ENCODE measurements at places on chromosomes 13 and 19.
A peak's percentile ranks its signal among the peaks of the same experiment; 100 is the strongest.

DNA sequence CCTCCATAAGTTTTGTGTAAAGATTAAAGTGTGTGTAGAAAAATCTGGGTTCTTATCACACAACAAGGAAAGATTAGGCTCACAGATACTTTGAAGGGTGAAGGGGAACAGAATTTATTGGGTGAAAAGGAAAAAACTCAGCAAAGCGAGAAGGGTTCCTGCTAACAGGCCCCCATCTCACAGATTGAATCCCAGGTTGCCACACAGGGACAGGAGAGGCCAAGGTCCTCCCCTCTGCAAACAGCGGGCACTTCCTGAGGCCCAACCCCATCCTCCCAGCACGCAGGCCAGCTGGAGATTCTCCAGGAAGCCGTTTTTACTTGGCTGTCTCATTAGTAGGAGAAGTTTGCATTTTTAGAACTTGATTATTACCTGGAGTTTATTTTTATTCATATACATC lies 15.2 kb upstream of the ERCC5 start:
- no peak for DNase-seq

GRCh38 chr13:71045101-71045500 lies 821.9 kb downstream of the DACH1 start:
- no peak for DNase-seq

- no peak for DNase-seq
Observed at GRCh38 chr13:71939186-71939585, 72.2 kb upstream of the DACH1 start.

GRCh38 chr13:111046590-111047141 lies 68.4 kb upstream of the ARHGEF7 start:
- no peak for DNase-seq

DNA sequence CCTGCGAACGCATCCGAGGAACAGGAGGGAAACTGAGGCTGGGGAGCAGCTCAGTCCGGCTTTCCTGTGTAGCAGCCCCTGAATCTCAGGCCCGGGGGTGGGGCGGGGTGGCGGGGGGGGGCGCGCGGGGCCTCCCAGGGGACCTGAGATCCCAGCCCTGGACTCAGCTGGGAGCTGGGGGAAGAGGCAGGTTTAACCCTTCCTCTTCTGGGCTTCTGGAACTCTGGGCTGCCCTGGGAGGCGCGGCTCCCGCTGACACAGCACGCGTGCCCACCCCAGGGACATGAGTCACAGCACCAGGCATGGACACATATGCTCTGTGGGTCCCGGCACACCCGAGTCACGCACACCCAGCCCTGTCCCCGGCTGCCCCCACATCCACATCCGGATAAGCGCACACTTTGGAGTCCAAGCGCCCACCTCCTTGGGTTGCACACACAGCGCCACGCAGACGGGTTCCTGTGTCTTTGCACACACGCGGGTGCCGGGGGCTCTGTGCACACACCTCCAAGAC lies 3.5 kb upstream of the CIRBP start:
- DNase-seq = no peak

DNA sequence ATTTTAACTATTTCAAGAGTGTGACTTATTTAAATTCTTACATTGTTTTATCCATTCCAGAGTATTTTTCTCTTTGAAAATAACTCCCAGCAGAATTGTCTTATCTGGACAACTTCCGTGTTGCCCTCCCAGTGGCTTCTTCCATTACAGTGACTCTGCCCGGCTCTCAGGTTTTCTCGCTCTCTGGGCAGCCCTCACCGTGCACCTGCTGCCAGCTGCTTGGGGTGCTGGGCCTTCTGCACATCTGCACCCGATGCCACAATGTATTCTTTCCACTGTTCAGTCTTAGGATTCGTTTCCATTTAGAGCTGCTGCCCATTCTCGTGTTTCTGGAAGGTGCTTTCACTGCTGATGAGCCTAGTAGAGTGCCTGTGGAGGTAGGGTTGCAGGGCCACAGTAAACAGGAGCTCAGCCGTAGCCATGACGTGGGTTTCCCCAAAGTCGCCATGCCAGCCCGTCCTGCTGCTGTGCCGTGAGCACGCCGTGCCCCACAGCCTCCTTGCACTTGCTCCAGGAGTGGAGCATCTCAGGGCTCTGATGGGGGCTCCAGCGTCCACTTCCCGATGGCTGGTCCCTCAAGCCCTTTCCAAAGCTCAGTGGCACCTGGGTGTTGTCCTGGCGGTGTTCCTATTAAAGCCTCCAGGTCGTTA lies 46.1 kb upstream of the DCUN1D2 start:
- DNase-seq = no peak

DNA sequence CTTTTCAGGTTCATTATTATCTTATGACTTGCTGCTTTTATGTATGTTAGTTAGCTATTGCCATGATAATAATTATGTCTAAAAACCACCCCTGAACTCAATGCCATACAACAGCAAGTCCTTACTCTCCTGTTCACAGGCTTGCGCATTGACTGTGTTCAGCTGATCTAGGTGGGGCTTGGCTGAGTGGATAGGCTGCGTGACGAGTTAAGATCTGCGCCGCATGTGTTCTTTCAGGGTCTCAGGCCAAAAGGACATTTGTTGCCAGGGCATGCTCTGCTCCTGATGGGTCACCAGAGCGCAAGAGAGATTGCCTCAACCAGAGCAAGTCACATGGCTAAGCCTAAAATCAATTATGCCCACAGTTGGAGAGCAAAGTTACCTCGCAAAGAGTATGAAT lies 859 bp downstream of the ZNF568 start:
- DNase-seq = no peak

- DNase-seq = peak; percentile 60
Observed at GRCh38 chr19:40464059-40465024, 1.2 kb downstream of the BLVRB start.

GRCh38 chr13:46053162-46054012 lies 841 bp upstream of the ZC3H13 start:
- no peak for DNase-seq

DNA sequence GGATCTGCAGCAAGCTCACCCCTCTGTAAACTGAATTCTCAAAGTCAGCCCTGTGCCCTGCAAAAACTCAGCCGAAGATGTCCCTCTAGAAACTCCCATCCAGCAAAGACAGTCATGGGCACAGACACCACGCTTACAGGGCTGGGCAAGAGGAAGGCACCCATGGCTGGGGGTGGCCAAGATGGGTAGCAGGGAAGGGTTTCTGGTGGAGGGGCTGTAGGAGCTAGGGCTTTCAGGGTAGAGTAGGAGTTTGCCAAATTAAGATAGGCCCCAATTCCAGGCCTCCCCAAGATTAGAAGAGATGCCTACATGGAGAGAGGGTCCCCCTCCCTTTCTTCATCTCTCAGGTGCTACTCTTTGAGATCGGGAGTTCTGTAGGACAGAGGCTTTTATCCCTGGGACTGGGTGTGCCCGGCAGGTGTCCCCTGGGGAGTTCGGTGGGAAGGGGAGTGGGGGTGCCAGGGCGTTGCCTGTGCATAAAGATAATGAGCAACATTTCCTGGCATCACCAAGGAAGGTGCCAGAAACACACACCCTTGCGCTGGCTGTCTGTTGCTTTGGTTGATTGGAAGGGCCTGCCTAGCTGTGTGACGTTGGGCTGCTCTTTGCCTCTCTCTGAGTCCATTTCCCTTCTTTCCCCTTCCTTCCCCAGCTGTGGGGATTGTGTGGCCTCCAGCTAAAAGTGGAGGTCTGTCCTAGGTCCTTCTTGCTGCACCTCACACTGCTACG lies 9.4 kb downstream of the NRTN start:
- no peak for DNase-seq

DNA sequence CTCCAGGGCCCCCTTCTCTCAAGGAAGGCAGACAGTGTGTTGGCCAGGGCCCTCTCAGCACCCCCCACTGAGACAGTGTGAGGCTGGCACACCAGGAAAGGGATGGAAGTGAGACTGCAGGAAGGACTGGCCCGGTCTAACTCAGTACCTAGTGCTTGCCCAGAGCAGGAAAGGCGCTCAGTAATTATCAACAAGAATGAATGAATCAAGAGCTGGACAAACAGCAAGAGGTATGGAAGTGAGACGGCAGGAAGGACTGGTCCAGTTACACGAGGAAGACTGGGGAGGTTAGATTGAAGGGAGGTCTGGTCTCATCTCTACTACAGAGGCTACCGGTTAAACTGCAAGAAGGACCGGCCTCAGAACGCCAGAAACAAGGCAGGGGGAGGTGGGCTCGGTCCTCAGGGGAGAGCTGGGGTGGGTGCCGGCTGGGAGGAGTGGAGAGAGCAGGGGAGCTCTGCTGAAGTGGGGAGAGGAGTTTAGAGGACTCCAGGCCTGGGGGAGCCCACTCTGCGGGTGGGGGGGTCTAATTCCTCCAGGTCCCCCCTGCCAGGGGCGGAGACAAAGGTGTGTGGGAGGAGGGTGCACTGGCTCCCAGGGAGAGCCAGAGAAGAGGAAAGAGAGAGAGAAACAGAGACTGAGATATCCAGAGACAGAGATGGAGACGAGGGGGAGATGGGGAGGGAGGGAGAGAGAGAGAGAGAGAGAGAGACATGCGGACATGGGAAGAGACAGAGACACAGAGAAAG lies 1.1 kb downstream of the SLC8A2 start:
- no peak for DNase-seq

DNA sequence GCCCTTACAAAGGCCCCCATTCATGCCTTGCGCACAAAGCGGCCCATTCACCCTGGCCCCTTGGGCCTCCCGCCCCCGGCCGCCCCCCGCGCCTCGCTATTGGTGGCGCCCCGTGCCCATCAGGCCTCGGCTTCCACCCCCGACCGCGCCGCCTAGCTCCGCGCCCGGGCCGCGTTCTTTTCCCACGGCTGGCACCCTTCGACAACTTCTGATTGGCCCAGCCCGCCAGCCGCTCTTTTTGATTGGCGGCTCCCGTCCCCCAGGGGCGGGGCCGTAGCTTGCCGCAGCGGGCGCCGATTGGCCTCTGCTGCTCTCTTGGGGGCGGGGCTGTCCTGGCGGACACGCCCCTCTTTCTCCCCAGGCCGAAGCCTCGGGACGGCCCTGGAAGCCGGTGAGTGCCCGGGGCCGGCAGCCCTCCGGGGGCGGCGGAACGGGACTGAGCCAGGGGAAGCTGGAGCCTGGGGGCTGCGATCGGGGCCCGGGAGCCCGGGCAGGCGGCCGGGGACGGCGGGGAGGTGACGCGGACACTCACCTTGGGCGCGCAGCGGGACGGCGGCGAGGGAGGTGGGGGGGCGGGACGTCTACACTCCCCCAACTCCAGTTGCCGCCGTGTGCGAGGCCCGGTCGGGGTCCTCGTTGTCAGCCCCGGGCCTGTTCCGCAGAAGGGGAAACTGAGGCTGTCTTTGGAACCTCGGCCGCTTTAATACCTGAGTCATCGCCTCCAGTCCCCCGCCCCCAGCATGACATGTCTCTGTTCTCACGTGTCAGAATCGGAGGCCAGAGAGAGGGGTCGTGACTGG lies at the start of gene MYH14:
Gene MYH14 (plus strand): TSS at position 342 of the 800 bp plus-strand sequence. CDS start 6,744 bp downstream, outside the sequence.
- no peak for DNase-seq

- no peak for DNase-seq
Observed at GRCh38 chr19:3201911-3202310, 16.2 kb downstream of the NCLN start.

GRCh38 chr13:111304603-111305289 lies 15.7 kb upstream of the TEX29 start:
- DNase-seq = no peak

DNA sequence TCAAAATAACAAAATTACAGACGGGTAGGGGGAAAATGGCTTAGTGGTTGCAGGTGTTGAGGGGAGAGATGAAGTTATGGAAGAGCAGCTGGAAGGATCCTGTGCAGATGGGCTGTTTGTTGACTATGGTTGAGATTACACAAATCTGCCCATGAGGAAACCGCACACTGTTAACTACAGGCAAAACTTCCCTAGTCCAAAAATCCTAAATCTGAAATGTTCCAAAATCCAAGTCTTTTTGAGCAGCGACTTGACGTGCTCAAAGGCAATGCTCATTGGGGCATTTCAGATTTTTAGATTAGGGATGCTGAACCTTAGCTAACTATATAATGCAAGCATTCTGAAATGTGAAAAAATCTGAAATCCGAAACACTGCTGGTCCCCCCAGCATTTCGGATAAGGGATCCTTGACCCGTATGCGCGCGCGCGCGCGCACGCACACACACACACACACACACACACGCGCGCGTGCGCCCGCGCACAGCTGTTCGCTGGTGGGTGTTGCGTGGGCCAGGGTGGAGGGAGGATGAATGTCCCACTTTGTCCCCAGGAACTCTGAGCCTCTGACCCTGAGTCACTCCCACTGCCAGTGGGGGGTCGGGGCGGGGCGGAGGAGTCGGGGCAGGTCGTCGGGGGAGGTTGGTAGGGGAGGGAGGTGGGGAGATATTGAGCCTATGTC lies 6.8 kb downstream of the F2RL3 start:
- no peak for DNase-seq

- DNase-seq = no peak
Observed at GRCh38 chr19:33125929-33126388, 6.0 kb upstream of the WDR88 start.

DNA sequence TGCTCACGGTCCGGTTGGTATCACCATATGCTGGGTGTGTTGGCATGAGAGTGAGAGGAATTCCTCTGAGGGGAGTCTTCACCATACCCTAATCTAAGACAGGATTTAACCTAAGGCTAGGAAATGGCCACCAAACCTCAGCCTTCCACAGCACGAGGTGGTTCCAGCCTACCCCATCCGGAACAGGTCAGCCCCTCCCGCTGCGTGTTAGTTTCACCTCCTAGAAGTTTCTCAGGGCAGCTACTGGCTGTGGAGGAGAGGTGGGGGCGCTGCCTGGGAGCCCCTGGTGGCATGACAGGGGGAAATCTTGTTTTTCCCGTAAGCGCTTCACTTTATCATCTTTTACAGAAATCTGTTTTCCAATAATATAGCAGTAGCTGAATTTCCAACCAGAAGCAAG lies 55.1 kb downstream of the RGCC start:
- DNase-seq = no peak

DNA sequence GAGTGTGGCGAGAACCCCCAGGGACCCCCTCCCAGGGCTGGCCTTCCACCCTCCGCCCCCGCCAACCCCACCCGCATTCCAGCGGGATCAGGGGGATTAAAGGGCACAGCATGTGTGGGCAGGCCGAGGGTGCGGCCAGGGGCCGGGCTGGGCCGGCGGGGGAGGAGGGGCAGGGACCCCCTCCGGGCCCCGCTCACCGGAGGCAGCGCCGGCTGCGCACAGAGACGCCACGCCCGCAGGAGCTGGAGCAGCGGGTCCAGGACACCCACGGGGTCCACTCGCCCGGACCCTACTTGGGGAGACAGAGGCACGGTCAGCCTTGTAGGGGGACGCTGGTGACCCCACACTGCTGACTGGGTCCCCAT lies 2.4 kb downstream of the ADAMTSL5 start:
- DNase-seq = no peak

DNA sequence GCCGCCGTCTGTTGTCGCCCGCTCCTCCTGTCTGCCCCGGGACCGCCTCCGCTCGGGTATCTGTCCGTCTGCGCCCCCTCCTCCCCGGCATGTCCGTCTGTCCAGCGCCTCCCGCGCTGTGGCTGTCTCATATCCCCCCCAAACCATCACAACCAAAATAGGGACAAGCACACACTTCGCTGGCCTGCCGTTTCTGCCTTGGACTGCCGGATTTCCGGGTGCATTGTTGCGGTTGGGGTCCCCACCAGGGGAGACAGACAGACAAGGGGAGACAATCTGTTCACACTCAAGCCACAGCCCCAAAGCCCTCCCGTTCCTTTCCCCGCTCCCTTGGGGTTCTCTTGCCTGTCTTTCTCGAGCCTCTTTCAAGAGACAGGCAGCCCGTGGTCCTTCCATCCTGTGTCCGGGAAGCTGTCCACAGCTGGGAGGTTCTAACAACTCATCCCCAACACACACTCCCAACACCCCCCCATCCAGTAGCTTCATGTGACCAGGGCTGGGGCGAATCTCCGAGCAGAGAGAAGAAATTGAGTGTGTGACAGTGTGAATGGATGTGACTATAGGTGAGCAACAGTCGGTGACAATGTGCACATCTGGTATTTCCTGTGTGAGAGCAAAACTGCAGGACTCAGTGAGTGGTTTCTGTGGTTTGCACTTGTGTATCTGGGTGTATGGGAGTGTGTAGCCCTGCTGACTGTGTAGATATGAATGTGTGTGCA lies 16.5 kb upstream of the FOSB start:
- DNase-seq = no peak
